Stimulated activated CD4-positive, alpha-beta T cell treated with anti-CD3 and anti-CD28 coated beads, Interleukin-1b, Interleukin-23, amount 100 ng/mL, for 1 hour (primary cell): ENCODE measurements at places on chromosomes 6 and 20.

DNA sequence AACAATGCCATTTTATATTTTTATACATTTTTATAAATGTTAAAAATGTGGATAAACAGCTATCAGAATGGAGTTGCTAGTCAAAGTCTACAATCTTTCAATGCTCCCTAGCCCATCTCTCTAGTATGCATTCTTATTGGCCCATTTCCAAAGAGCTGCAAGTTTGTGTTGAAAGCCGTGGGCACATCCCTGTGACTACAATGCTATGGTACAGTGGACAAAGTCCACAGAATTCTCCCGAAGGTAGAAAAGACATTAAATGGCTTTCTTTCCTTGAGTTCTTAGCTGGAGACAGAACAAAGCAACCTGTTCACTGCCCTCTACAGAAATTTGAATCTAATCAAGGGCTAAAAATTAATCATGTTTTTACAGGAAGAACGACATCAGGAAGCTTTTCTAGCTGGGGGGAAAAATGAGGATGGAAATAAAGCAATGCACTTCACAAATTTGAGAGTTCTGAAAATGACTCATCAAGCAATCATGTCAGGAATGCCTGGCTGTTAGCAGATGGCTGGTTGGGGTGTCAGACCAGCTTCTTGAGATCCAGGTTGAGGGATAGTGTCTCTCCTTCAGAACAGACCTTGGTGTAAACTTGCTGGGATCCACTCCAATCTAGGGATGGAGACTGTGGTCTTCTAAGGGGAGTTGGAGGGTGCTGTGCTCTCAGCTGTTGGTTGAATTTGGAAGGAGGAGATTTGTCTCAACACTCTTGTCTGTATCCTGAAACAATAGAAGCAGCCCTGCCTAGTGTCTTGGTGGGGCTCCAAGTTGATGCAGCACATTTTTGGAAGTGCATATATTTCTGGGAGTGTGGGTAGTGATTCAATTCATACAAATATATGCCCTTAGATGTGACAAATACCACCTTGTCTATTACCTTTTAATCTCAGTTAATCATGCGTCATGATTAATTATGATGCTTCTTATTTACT is 143.4 kb upstream of the PHACTR1 start:
- no peak for DNase-seq

DNA sequence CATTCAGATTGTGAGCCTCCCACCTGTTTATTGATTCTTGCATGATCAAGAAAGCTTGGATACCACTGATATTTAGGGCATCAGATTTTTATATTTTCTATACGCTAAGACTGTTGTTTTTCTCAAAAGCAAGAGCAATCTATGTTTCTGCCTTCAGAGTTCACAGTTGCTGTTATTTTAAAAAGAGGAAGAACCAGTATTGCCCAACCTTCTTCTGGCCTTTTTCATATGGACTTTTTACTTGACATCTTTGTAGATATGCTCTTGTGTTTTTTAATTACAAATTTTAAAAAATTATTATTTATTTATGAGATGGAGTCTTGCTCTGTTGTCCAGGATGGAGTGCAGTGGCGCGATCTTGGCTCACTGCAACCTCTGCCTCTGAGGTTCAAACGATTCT is 28.9 kb downstream of the SLC17A5 start:
- DNase-seq = no peak

- no peak for DNase-seq
Measured at GRCh38 chr6:48078120-48078519, 32.9 kb downstream of the PTCHD4 start.

DNA sequence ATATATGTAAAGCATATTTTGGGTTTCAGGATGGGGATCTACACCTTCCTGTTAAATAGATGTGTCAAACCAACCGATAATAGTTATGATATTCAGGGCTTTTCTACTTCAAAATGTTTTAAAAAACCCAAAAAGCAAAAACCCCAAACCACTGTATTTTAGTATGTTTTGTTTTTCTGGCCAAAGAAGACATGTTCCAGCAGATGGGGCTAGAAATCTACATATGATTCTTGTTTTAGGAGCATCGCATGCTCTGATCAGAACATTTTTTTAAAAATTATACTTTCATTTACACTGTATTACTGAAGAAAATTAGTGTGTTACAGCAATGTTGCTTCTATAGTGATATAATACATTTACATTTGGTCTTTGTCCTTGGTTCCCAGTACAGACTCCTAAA is 11.0 kb downstream of the RMND1 start:
- DNase-seq = no peak

DNA sequence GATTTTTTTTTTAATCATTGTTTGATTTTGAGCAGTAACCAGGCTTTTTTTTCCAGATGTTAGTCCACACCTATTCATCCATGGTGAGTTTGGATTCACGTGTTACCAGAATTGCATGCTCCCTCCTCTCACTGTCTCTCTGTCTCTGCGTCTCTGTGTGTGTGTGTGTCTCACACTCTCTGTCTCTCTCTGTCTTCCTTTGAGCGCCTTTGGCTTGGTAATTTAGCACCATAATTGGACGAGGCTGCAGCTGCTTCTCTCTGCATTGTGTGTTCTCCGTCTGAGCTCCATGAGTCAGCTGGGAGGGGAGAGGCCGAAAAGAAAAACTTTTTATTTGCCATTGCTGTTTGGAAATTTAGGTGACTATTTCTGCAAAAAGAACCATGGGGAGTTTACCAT is 3.4 kb downstream of the TFAP2B start:
- DNase-seq = no peak

GRCh38 chr20:17946040-17946439 is 22.6 kb downstream of the SNX5 start:
- DNase-seq = no peak

DNA sequence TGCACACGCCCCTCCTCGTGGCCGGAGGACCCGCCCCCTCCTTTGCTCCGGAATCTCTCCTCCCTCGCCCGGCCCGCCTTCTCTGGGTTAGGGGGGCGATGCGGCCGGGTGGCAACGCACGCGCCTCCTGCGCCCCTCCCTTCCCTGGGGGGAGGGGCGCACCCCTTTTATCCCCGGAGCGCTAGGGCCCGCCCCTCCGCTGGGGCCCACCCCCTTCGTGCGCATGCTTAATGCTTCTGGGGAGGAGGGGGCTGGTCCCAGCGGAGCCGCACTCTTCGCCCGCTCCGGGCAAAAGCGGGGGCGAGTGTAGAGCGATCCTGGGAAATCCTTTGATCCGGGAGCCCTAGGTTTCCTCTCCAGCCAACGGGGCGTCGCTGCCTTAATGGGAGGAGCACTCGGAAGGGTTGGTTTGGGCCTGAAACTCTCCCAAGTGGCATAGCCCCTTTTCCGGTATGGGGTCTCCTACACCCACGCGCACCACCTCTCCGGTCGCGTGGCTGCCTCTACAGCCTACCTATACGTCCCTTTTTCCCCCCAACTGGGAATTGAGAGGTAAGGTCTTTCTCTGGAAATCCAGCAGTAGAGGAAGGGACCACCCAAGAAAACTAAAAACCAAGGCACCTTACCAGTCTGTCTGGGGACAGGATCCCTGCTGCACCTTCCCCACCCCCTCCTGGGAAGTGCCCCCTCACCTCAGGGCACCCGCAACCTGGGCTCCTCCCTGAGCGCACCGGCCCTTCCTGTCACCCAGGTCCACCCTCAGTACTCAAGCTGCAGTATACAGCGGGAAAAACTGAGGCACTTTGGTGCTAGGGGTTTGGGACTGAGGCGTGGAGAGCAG is 2.1 kb downstream of the SOX12 start:
- DNase-seq = peak; percentile 47

DNA sequence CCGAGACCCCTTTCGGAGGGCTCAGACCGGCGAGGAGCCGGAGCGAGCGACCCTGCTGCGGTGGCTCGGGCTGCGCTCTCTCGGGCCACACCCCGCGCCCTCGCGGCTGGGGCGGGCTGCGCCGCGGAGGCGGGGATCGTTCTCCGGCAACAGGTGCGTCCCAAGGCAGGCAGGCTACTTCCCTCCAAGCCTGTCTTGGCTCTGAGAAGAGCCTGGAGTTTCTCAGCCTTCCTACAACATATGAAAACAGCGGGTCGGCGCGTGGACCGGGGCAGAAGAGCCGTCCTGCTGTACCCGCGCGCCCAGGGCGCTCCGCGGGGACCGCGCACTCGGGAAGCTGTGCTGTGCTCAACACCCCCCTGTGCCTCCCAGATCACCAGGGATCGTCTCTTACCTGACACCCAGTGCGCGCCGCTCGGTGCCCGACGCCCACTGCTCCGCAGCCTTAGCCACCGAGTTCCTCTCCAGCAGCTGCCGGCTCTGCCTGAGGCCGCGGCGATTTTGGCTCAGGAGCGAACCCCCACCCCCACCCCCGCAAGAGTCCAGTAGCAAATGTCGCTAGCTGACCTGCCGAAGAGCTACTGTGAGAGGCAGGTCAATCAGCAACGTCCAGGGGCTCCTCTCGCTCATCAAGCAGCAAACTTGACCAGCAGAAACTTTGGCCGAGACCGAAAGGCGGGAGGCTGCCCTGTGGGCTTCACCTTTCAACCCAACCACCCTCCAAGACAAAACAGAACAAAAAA is 3.7 kb upstream of the OLIG3 start:
- no peak for DNase-seq

DNA sequence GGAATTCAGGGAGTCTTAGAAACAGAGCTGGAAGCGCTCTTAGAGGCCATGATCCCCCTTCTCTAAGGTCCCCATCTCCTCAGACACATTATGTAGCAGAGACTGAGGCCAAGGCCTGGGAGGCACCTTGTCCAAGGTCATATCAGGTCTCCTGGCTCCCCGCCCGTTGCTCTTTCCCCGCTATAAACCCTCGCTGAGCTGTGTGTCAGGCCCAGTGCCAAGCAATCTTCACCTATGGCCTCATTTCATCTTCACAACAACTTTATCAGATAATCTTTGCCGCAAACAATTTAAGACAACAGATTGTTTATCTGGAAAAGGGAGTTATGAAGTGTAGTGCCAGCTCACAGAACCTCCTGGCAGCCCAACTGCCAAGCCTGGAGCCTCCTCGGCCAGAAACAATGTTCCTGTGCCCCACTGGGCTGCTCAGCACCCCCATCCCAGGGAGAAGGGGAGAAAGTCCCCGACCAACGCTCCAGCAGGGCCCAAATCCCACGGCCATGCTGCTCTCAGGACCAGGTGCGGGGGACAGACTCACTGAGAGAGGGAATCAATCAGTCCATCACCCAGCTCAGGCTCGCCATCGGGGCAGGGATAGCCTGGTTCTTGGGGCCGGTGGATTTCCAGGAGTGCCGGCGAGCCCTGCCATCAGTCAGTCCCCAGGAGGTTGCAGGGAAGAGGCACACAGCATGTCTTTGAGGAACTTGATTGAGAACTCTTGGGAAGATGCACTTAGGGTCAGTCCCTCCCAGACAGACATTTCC is 16.9 kb upstream of the FANCE start:
- DNase-seq = no peak

DNA sequence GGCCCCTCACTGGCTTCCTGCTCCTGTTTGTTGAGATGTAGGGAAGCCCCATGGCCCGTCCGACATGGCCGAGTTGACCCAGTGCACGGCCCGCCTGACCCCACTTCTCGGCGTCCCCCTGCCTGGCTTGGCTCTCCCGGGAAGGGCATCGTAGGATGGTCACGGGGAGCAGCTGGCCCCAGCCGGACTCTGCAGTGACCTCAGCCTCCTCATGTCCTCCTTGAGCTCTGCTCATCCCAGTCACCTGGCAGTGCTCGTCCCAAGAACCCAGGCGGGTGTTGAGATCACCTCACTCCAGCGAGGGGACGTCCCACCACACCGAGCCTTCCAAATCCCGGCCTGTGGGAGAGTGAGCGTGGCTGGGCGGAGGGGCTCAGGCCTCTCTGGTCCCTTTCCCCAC is 15.7 kb downstream of the SLCO4A1 start:
- DNase-seq = no peak

DNA sequence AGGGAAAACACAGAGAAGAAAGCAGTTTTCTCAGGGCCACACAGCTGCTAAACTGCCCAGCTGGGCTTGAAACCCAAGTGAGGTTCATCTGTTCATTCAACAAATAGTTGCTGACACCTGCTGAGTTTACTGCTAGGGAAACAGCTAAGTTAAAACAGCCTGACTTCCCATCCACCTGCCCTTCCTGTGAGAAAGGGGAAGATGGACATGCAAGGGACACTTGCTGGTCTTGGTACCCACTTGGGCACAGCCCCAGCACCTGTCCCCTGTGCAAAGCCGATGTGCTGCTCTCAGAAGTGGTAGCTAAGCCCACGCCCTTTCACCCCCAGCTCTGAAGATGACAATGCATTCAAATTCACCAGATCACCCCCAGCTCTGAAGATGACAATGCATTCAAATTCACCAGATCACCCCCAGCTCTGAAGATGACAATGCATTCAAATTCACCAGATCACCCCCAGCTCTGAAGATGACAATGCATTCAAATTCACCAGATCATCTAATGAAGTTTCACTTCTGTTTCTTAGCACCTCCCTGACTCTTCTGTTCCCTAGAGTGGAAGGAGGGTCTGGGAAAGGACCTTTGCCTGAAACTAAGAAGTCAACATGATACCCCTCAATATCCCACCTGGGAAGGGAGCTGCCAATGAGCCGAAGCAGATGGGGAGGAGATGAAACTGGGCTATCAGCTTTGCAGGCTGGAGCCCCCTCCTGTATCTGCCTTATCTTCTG is 46.0 kb upstream of the TOP1 start:
- no peak for DNase-seq

DNA sequence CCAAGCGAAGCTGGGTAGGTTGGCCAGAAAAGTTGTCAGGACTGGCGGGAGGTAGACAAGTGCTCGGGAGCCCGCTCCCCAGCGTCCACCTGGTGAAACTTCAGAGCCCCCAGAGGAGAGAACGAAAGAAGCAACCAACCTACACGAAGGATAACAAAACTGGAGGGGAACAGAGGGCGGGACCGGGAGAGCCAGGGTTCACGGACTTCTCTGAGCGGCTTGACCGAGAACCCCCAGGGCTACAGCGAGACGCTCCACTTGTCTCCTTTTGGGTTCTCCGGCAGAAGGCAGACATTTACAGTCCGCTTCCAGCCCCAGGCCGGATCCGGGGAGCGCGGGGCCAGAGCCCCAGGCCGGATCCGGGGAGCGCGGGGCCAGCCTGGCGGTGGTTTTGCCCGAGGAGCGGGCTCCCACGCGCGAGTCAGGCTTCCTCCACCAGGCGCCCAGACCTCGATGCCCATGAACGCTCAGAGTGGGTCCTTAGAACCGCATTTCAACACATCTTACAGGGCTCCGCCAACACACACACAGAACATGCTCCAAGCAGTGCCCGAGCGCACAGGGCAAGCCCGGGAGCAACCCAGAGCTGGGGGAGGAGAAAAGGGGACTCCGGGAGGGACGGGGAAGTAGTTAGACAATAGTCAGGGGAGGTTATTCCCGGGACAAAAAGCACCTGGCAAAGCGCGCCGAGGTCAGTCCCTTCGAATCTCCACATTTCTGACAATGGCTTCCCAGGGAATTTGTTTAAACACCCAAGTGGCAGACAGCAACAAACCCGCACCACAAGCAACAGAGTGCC is 1.1 kb downstream of the PTPRK start:
- peak; percentile 4 for DNase-seq

- DNase-seq = no peak
Measured at GRCh38 chr6:142781129-142781528, 163.8 kb downstream of the HIVEP2 start.

GRCh38 chr6:18845896-18846295 is 458.7 kb downstream of the RNF144B start:
- DNase-seq = no peak

- no peak for DNase-seq
Measured at GRCh38 chr6:165777680-165778079, 114.6 kb upstream of the PDE10A start.
